H7 (cell line): ENCODE measurements at places on chromosomes 2 and 18. TPM values are rescaled to one million over a fixed set of nuclear protein-coding genes. Genes with fewer than 3 reads are reported as not detected.

GRCh38 chr2:96754317-96754716, 6.4 kb upstream of the CNNM4 start:
- no peak for DNase-seq

- no peak for DNase-seq
Observed at GRCh38 chr2:159561786-159562185, 54.6 kb downstream of the BAZ2B start.

The HRH4 gene
- not detected in 2 replicates for total RNA-seq

DNA sequence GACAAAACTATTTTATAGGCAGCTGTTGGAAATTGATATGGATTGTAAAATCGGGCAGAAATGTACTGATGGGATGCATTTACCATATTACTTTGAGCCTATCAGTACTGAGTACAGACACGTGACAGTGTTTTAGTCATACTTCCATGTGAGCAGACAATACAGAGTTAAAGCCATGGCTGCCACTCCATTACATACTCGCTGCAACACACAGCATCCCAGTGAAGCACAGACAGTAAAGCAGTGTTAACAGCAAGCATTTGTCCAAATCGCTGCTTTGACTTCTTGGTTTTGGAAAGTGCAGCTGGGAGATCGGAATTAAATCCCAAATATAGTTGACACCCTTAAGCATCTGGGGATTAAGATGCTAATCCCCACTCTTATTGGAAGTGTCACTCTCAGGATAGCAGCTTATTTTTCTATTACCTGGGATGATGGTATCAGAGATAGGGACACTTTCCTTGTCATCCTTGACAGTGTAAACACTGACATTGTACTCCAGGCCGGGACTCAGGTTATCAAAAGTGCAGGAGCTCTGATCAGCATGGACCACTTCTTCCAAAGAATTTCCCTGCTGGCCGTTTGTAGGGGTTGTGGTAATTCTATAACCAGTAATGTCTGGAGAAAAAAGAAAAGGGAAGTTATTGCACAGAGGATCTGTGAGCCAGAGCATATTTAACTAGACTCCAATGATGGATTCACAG, 41.6 kb downstream of the FN1 start:
- no peak for DNase-seq

DNA sequence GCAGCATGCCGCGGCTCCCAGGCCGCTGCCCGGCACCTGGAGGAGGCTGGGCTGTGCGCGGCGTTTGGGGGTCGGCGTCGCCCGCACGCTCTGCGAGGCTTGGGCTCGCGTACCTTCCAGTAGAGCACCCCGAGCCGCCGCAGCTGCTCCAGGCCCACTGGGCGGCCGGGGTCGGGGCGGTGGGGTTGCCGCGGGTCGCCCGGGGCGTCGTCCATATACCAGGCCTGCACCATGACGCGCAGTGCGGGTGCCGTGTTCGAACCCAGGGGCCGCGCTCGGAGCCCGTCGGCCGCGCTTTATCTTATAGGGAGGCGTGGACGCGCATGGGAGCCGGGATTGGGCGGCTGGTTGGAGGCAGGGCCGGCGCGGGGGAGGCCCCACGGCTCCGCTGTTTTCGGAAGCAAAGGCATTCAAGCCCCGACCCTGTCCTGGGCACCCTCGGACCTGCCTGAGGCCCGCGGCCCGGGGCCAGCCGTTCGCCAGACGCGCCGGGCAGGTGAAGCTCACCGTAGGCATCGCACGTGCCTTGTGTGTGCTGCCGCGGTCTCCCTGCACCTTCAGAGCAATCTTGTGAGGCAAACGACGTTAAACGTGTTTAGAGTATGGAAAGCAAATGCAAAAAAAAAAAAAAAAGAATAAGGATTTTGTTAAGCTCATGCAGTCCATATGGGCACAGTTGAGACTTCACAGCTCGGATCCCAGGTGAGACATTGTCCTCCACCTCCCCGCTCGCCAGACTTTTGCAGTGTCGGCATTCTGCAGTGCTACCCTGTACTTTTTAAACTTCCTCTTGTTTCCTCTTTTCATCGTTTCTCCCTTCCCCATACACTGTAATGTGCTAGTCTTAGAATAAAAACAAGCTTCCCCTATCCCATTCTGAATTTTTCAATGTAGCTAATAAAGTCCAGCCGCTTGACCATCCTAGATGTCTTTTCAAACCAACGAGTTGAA, at the start of gene ADI1:
Gene ADI1, minus strand, starts transcription at position 277 of the 951 bp plus-strand sequence. Its CDS starts 44 bp downstream, at position 233.
- DNase-seq = peak; percentile 91

The FAM124B gene
- 0.22 and 0.31 TPM in 2 replicates for total RNA-seq

- DNase-seq = peak; percentile 21
Observed at GRCh38 chr2:71895320-71896161, 252.1 kb downstream of the CYP26B1 start.
